ENCODE measurements at places on chromosomes 12 and 14.

DNA sequence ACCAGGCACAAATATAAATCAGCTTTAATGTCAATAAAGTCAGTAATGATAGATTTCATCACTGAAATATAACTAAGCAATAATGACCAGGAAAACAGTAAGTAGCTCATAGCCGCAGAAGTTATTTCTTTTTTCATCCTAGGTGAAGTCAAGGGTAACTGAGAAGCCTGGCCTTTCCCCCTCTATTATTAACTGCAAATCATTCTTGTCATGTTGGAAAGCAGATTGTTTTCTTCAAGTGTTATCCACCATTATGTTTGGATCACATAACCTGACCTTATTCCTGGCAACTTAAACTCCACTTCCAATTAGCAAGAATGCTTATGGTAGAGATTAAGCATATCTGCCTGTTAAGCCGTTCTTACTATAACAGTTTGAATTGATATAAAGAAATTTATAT lies 603.4 kb upstream of the FOXG1 start:
- H3K4me1 ChIP-seq = no peaks in the 10 kb centered on the region
- no peaks in the 10 kb centered on the region for H3K36me3 ChIP-seq
- no peak overlapping the region for H3K4me3 ChIP-seq
- no peak for DNase-seq
- no peaks in the 10 kb centered on the region for H3K27me3 ChIP-seq

DNA sequence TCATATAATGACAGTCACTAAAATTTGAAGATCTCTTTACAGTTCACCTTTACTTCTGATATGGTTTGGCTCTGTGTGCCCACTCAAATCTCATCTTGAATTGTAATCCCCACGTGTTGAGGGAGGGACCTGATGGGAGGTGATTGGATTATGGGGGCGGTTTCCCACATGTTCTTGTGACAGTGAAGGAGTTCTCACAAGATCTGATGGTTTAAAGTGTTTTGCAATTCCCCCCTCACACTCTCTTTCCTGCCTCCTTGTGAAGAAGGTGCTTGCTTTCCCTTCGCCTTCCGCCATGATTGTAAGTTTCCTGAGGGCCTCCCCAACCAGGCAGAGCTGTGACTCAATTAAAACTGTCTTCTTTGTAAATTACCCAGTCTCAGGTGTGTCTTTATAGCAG lies 27.3 kb upstream of the CD9 start:
- H3K4me3 ChIP-seq = no peak overlapping the region
- H3K27ac ChIP-seq = no peak overlapping the region
- peaks cover 7% of the 10 kb centered on the region for H3K4me1 ChIP-seq

GRCh38 chr14:70785556-70785955 lies 23.8 kb downstream of the MAP3K9 start:
- no peaks in the 10 kb centered on the region for H3K4me1 ChIP-seq
- DNase-seq = no peak
- H3K27ac ChIP-seq = no peak overlapping the region
- H3K4me3 ChIP-seq = no peak overlapping the region
- no peaks in the 10 kb centered on the region for H3K27me3 ChIP-seq

GRCh38 chr12:116053479-116054200 lies 223.9 kb downstream of the MED13L start:
- no peaks in the 10 kb centered on the region for H3K27me3 ChIP-seq
- no peak for DNase-seq
- H3K27ac ChIP-seq = no peak overlapping the region
- no peak overlapping the region for H3K4me3 ChIP-seq
- H3K4me1 ChIP-seq = peaks cover 5% of the 10 kb centered on the region

DNA sequence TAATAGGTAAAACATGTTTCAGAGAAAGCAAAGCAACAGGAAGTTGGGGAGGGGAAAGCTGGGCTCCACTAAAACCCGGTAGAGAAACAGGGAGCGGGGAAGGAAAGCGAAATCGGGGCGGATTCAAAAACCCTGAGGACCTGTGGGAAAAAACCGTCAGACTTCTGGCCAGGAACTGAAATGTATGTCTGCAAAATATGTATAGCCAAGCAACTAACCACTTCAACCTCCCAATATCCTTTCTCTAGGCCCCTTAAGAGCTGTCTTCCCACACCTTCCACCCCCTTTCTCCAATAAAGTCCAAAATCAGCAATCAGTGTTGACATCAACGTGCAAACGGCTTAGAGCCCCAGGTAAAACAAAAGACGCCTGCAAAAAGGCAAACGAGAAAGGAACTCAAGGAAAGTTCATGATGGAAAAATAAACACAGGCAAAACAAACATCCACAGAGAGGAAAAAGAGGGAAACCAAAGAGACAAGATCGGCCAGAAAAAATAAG lies 32.8 kb downstream of the SIX1 start:
- DNase-seq = no peak
- H3K36me3 ChIP-seq = no peaks in the 10 kb centered on the region
- peaks cover 3% of the 10 kb centered on the region for H3K27me3 ChIP-seq
- H3K27ac ChIP-seq = no peak overlapping the region

GRCh38 chr14:64671591-64671990 lies 32.6 kb upstream of the PLEKHG3 start:
- DNase-seq = no peak
- no peak overlapping the region for H3K4me3 ChIP-seq
- peaks cover 12% of the 10 kb centered on the region for H3K4me1 ChIP-seq
- H3K27ac ChIP-seq = peak overlapping the region; percentile 27
- H3K36me3 ChIP-seq = no peaks in the 10 kb centered on the region
- no peaks in the 10 kb centered on the region for H3K27me3 ChIP-seq

GRCh38 chr12:46372544-46373300 lies at the start of gene SLC38A2:
SLC38A2 (minus strand) TSS chr12:46372773; CDS start chr12:46371293, 1,480 bp downstream.
- H3K4me3 ChIP-seq = peak within 1 kb of the TSS; percentile 93
- H3K36me3 ChIP-seq = peaks cover 28% of the 10 kb centered on the region
- DNase-seq = peak; percentile 94

DNA sequence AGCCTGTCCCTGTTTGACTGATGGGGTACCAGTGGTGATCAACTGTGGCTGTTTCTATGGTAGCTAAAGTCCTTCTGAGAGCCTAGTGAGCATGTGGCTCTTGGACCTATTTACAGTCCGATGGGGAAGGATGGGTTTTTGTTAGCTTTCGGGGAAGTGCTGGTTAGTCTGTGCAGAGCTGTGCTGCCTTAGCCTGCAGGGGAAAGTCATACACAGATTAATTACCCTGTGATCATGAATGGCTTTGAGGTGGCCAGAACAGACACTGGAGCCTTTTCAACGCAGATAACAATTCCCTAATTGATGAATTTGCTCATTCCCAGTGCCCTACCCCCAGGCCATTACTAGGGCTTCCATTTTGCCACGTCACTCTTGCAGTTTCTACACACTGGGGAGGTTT lies 99.7 kb downstream of the WSCD2 start:
- DNase-seq = no peak
- no peaks in the 10 kb centered on the region for H3K27me3 ChIP-seq
- H3K36me3 ChIP-seq = no peaks in the 10 kb centered on the region
- H3K27ac ChIP-seq = no peak overlapping the region
- H3K4me1 ChIP-seq = no peaks in the 10 kb centered on the region

Data from T-cell (primary cell).